ENCODE measurements at places on chromosomes 5 and 9.

DNA sequence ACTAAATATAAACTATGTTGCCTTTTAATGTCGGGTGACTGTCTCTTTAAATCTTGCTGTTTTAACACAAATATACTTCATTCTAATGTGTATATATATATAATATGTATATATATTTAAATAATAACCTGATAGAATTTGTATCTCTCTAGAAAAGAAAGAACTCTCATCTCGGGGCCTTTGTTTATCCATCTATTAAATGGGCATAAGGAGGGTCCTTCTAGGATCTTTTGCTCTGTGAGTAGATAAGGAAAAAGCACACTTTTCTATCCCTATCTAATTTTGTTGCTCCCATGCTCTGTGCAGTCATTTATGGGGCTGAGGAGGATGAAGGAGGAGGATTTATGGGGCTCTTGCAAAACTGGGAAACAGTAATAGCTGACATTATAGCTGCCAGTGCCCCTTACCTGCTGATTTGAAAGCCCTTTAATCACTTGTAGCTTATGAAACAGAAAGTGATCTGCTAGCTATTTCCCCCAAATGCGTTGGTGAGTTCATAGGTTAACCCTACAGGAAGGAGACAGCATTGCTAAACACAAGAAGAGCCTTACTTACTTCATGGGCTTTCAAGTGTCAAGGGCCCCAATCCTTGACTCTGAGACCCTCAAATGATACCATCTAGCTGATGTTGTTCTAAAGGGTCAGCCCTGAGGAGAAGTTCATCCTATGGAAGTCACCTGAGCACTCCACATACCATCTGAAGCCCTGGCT is 5.8 kb upstream of the PPARGC1B start:
- no peak for DNase-seq

GRCh38 chr5:112366987-112367386 is 52.1 kb downstream of the EPB41L4A start:
- no peak for DNase-seq

GRCh38 chr9:113528088-113528487 is 64.6 kb downstream of the RGS3 start:
- no peak for DNase-seq

GRCh38 chr5:2917524-2917923 is 166.0 kb upstream of the IRX2 start:
- DNase-seq: no peak

DNA sequence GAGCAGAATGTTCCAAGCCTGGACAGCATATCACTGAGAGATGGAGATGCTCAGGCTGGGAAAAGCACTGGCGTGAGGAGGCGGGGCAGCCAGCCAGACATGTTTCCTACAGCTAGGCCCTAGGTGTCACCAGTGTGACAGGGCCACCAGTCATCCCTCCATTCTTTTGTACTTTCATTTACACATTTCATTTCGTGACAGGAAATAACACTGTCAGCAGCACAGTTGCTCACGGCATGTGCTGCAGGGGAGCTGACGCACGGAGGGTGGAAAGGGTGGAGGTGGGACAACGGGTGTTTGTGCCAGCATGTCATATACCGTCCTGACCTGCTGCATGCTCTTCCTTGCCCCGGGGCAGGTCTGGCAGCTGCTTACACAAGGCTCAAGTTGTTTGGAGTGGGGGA is 14.8 kb upstream of the CEMIP2 start:
- no peak for DNase-seq

DNA sequence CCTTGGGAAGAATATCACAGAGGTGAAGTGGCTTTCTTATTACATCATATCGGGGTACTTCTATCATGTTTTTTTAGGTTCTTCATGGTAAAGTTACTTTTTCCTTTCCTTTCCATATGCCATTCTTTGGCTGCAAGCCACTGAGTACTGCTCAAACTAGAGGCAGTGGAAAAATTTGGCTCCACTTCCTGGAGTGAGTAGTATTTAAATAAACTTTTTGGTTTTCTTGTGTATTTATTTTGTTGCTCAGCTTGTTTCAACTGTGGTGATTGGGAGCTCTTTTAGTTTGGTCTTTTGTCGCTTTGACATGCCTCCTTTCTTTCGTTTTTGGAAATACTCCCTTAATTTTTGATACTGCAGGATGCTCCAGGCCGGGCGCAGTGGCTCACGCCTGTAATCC is 69.8 kb downstream of the WDR70 start:
- no peak for DNase-seq

DNA sequence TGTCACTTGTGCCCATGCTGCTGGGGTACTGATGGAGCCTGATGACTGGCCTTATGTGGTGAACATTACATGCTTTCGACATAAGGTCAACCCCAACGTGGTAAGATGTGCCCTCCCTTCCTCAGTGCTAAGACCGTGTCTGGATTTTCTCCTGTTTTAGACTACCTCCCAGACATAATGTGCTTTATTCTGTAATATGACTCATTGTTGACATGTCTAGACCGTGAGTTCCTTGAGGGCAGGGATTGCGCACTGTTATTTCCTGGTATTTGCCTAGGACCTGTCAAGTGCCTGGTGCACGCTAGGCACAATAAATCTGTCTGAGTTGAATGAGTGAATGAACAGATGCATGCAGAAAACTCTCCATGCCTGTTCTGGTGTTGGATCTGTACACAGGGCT is 346.0 kb downstream of the KDM4C start:
- no peak for DNase-seq

DNA sequence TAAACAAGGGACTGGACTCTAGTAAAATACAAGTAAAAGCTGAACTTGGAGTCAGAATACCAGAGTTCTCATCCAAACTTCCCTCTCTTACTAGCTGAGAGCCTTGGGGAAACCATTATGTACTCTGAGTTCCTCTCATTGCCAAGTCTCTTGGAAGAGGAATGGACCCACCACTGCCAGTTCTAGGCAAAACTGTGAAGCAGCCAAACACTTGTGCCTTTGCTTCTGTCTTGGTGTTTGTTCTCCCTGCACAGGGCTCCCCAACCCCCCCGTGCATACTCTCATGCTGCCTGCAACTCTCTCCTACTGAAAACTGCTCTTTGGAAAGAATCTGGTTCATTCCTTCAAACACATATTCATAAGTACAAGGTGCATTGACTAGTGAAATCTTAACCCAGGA is 102.6 kb downstream of the PDZD2 start:
- DNase-seq: no peak

- no peak for DNase-seq
Observed at GRCh38 chr5:14460844-14461398, 120.7 kb upstream of the OTULINL start.

- no peak for DNase-seq
Observed at GRCh38 chr5:132260051-132260450, 2.6 kb downstream of the PDLIM4 start.

Data from NCI-H774 (cell line).